ENCODE measurements at places on chromosomes 11 and 22.

GRCh38 chr11:118054712-118055640, 21.9 kb upstream of the TMPRSS4 start:
- no peak for DNase-seq

GRCh38 chr11:17443926-17444690, 32.5 kb downstream of the ABCC8 start:
- DNase-seq = no peak

DNA sequence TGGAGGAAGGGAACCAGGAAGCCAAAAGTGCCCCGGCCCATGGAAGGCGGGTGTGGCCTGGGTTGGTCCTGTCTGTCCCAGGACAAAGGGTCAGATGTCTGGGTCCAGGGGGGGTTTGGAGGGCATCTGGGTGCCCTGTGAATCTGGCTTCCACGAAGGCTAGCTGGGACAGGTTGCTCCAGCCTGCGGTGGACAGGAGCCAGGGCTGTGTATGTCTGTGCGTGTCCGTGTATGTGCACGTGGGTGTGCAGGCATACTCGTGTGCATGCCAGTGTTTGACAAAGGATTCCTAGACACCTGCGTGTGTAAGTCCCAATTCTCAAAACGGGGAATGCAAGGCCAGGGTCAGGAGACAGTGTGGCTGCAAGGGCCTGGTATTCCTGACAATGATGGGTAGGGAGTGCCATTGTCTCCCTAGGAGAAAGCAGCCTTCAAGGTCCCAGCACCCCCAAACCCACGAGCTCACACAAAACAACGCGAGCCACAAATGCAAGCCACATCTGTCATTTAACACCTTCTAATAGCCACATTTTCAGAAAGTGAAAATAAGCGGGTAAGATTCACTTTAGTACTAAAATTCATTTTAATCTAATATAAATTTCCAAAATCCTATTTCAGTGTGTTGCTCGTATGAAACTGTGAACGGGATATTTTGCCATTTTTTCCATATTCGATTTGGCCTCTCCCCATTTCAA, 78.4 kb upstream of the WNT7B start:
- DNase-seq = peak; percentile 21

DNA sequence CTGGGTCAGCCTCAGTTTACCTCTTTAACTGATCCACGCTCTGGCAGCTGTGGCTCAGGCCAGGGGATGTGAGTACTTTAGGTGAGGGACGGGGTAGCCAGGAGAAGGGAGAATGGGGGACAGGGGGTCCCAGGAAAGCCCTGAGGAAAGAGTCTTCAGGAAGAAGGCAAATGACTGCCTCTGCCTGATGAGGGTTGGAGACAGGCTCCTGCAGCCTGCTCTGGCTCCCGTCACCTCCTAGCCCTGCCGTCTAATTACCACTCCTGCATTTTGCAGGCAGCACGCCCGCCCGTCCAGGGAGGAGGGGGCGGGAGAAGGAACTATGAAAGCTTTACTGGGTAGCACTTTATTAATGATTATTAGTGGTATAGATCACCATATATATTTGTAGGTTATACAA, 116.6 kb downstream of the CEP164 start:
- no peak for DNase-seq

DNA sequence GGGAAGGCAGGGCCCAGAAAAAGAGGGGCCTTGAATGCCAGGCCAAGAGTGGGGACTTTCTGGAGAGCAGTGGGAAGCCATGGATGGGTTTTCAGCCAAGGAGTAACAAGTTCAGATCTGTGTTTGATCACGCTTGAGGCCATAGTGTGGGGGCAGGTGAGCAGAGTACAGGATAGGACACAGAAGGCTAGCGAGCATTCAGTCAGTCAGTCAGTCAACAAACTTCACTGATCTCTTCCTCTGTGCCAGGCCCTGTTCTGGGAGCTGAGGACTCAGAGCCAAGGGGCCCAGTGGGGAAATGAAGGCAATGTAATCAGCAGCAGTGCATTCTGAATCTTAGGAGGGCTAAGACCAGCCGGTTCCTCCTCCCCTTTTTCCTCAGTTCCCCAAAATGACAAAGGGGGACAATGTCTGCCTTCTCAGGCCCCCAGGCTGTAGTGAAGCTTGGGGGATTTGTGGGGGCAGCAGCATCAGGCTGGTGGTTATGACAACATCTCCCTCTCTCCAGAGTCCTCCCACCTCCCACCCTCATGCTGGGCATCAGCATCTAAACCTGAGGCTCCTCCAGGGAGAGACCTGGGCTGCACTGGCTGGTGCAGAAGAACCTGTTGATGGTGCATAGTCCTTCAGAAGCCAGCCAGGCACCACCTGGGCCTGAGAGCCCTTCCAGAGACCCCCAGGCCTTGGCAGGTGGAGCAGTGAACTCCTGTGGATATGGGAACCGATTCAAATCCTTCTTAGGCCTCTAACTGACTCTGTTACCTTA, 42.9 kb upstream of the TPBGL start:
- no peak for DNase-seq

DNA sequence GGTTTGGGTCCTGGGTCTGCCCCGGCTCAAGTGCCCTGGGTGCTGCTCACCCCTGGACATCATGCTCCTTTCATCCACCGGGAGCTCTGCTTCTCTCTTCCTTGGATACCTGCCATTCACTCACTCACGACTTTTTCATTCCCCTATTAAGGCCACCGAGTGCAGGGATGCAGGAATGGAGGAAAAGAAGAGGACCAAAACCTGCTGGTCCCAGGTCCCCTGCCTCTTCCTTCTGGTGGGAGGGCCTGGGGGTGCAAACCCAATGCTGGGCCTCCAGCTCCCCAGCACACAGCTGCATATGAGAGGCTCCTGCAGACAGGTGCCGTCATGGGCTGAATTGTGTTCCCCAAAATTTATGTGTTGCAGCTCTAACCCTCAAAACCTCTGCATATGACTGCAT, 36.8 kb upstream of the MYEOV start:
- DNase-seq = no peak

- DNase-seq = no peak
Observed at GRCh38 chr22:47102648-47103047, 340.2 kb downstream of the TBC1D22A start.

GRCh38 chr22:20422271-20423007, 15.2 kb downstream of the SCARF2 start:
- peak; percentile 75 for DNase-seq

DNA sequence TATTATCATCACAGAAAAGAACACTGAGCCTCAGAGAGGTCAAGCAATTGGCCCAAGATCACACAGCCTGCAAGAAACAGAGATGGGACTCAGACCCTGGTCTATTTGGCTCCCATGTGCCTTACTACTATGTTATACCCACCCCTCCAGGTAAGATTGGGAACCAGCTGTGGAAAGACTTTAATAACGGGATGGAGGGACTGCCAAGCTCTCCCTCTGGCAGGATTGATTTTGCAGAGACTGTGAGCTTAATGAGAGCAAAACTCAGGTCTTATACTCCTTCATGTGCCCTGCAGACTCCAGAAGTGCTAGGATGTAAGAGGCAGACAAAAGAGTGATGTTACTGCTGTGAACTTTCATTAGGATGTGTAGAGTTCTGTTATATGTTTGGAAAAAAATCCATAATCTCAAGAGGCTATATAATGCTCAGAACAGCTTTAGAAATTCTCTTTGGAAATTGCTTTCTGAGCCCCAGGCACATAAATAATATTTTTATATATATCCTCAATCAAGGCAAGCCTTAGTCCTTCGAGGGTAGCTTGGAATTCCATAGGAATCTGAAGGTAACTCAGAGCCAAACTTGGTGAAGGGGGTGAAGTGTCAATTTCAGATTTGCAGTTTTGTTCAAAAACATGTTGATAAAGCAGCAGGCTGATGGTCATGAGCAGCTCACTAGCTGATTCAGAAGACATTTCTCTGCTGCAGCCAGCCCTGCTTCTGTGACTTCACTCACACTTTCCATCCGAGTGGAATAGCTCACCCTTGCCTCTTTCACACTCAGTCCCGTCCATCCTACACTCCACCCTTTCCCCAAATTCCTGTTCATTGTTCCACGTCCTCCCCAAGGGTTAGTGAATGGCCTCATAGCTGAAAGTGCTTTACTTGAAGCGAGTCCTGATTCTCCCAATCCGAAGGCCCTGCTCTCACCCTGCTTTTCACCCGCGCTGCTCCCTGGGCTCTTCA, 188.8 kb downstream of the SNX19 start:
- DNase-seq = no peak

DNA sequence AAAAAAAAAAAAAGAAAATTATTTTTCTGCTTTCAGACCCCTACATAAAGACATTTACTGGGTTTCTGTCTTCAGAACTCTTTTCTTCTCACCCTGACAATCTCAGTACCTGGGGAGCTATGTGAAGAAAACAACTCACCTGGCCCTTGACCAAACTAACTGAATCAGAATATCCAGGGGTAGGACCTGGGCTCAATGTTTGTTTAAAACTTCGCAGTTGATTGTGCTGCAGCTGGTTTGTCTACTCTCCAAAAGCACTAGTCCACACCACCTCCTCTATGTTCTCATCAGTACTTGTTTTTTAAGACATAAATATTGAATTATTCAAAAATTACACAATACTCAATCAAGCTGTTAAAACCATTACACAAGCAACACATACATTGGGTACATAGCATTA, 34.8 kb downstream of the EIF3F start:
- no peak for DNase-seq

DNA sequence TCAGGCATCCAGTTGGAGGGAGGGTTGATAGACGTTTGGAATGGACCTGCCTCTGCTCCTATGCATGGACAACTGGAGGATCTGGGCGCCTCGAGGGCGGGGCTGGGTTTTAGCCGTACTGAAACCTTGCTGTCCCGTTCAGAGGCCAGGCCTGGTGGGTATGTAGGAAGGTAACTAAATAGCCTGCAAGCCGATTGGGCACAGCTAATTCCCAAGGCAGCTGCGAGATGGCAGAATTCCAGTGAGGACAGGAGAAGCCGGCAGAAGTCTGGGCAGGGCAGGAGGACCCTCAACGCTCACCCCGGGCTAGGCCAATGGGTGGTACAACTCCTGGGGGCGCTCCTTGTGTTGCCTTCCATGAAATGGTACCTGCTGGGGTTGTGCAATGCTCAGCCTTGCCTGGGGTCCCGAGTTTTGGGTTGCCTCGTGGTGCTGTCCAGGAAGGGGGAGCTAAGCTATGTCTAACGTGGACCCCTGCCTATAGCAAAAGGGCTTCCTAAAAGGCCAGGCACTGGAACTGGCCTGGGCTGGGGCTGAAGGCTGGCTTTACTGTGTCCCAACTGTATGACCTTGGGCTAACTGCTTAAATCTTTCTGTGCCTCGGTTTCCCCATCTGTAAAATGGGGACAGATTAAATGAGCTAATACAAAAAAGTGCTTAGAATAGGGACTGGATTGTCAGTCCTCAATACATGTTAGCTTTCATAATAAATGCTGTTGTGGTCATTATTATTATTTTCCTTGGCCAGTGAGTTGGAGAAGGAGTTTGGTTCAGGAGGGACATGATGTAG, 30.1 kb upstream of the CD82 start:
- no peak for DNase-seq

GRCh38 chr11:103537904-103538502, 428.8 kb downstream of the DYNC2H1 start:
- DNase-seq = peak; percentile 59

- DNase-seq = no peak
Observed at GRCh38 chr11:116309446-116309845, 463.3 kb downstream of the BUD13 start.

- DNase-seq = no peak
Observed at GRCh38 chr22:41683616-41684015, 5.1 kb downstream of the SNU13 start.

GRCh38 chr11:831118-831864, 1.5 kb upstream of the CD151 start:
- DNase-seq = no peak

DNA sequence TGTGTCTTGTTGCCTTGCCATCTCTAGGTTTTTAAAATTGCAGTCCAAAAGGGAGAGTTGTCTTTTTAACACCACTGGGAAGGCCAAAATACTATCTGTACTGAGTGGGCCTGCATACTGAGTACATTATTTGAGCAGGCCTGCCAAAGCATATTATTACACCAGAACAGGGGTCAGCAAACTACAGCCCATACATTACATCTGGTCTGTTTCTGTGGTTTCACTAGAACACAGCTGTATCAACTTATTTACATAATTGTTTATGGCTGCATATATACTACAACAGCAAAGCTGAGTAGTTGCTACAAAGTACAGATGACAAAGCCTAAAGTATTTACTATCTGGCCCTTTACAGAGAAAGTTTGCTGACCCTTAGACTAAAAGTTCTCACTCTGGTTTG, 74.0 kb downstream of the USP35 start:
- DNase-seq = no peak

GRCh38 chr11:13098063-13098462, 88.9 kb downstream of the RASSF10 start:
- no peak for DNase-seq

DNA sequence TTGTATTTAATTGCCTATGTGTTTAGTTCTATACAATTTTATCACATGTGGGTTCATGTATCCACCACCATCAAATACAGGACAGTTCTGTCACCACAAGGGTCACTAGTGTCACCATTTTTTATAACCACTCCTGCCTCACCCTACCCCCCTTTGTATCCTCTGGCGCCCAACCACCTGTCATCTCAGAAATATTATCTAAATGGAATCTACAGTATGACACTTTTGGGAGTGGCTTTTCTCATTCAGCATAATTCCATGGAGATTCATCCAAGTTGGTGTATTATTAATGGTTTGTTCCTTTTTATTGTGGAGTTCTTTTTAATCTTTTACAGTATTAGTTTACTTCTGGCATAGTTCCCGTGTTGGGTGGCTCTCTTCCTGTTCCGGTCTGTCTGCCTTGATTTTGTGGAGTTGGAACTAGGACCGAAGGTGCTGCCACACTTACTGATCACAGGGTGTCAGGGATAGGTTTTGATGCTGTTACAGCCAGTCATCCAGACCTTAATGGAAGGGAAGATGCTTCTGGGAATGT, 58.5 kb downstream of the TNRC6B start:
- no peak for DNase-seq

GRCh38 chr11:128627666-128628324, 40.4 kb upstream of the ETS1 start:
- peak; percentile 37 for DNase-seq

- no peak for DNase-seq
Observed at GRCh38 chr11:68666849-68667248, 17.5 kb upstream of the GAL start.

GRCh38 chr11:20261526-20261925, 101.3 kb upstream of the DBX1 start:
- no peak for DNase-seq

GRCh38 chr11:68989936-68990606, 9.3 kb upstream of the MRGPRD start:
- DNase-seq = no peak

GRCh38 chr11:104618954-104619353, 279.3 kb downstream of the CASP12 start:
- no peak for DNase-seq

GRCh38 chr22:36757668-36758211, 18.2 kb downstream of the IFT27 start:
- peak; percentile 90 for DNase-seq

DNA sequence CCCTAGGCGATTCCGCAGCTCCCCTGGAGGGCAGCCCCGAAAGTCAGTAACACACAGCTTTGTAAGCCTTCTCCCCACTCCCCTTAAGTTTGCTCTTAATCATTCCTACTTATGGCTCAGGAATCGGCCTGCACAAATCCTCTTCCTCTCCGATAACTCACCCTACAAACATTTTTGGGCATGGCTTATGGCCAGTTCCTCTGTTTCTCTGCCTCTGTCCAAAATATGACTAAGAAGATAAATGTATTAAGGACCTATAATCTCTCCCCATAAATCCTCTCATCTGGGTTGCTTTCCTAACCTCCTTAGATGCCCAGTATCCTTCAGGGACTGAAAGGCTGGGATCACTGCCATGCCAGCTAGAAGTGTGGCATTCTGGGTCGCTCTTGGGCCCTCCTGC, 41.0 kb downstream of the PAMR1 start:
- no peak for DNase-seq

GRCh38 chr11:77879218-77879617, 58.3 kb downstream of the AAMDC start:
- peak; percentile 44 for DNase-seq

Data from hematopoietic multipotent progenitor cell treated with erythropoietin and hydrocortisone succinate and interleukin-3 and kit ligand, for 4 days (in vitro differentiated cells).